Activated CD4-positive, alpha-beta T cell treated with anti-CD3 and anti-CD28 coated beads for 36 hours (primary cell): ENCODE measurements at places on chromosomes 11 and 22. TPM values are rescaled to one million over a fixed set of nuclear protein-coding genes. Genes with fewer than 3 reads are reported as not detected.

MS4A18 gene
- total RNA-seq: not detected

DNA sequence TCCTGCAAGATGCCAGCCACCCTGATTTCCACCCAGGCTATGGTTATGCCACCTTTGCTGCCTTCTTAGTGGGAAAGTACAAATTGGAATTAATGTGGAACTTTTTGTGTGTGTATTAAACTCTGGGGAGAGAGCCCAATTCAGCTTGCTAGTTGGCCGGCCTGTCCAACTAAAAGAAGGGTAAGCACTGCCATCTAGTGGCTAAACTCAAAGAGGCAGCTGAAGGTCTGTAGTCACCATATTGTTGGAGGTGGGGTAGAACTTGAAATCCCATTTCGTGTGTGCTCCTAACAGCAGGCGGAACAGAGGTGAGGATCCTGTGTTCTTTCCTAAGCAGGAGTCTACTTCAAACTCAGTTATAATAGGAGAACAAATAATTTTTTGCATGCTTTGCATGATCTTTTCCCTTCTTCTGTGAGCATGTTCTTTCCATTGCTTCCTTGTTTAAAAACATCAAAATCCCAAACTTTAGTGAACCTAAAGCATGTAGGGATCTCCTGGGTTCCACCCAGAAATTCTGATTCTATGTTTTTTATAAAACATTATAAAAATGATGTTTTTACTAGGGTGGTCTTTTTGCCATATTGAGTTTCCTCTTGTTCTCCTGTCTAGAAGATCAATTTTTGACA, 138.8 kb upstream of the SORL1-AS1 start:
- H3K4me3 ChIP-seq: no peak overlapping the region
- peak overlapping the region; percentile 66 for H3K27ac ChIP-seq
- peak; percentile 82 for DNase-seq
- peaks cover 22% of the 10 kb centered on the region for H3K4me1 ChIP-seq
- peaks cover 54% of the 10 kb centered on the region for H3K36me3 ChIP-seq

ACRV1 gene
- total RNA-seq: not detected

CARNS1 gene
- 1.6 TPM for total RNA-seq

CNIH2 gene
- total RNA-seq: 1.6 TPM
